ENCODE measurements at places on chromosomes 5 and 9.
A peak's percentile ranks its signal among the peaks of the same experiment; 100 is the strongest.

GRCh38 chr9:19769213-19769612, 19.6 kb downstream of the SLC24A2 start:
- no peak for DNase-seq

DNA sequence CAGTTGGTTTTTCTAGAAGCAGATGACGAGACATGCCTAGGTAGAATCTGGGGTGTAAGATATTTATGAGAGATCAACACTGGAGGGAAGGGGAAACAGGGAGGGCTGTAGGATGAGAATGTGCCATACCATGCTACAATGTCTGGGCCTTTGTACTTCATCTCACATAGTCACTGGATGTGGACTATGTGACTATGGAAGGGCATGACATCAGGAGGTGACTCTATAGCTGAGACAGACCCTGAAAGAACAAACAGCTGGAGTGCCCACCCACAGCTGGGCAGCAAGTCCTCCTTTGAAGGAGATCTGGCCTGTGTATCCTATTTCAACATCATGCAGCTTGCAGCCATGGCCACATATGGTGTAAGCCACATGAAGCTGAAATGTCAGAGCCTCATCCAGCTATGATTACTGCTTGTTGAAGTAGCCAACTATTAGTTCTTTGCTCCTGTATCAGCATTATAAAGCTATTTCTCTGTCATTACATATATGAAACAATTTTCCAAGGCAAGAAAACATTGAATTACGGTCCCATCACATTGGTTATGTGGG, 46.2 kb upstream of the KIF2A start:
- DNase-seq, result peak; percentile 34

DNA sequence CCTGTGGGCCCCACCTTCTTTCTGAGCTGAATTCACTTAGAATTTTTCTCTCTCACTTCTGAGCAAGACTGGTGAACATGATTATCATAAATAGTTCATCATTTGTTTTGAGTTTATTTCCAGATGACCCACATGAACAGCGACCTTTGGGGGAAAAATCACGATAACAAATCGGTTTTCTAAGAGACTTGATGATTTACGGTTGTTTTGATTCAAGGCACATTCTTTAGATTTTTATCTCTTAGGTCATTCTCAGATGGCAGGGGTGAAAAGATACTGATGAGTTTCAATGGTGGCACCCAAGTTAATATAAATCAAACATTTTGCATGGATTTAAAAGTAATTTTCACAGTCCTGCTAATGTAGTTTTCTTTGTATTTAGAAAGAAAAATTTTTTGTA, 95.1 kb downstream of the DMXL1 start:
- no peak for DNase-seq

DNA sequence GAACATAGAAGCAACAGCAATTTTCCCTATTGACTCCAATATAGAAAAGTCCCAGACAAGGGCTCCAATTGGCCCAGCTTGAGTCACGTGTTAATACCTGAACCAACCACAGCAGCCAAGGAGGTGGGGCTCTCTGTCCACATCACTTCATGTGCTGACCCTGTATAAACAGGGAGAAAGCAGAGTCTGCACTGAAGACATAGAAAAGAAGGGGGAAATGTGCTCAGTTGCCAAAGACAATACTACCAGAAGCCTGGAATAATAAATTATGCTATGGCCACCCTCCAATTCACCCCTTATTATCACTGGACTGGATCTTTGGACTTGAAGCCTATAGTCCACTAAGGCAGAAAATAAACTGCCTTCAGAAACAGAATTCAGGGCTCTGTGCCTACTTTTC, 275.4 kb downstream of the EPB41L4A start:
- DNase-seq, result peak; percentile 23

DNA sequence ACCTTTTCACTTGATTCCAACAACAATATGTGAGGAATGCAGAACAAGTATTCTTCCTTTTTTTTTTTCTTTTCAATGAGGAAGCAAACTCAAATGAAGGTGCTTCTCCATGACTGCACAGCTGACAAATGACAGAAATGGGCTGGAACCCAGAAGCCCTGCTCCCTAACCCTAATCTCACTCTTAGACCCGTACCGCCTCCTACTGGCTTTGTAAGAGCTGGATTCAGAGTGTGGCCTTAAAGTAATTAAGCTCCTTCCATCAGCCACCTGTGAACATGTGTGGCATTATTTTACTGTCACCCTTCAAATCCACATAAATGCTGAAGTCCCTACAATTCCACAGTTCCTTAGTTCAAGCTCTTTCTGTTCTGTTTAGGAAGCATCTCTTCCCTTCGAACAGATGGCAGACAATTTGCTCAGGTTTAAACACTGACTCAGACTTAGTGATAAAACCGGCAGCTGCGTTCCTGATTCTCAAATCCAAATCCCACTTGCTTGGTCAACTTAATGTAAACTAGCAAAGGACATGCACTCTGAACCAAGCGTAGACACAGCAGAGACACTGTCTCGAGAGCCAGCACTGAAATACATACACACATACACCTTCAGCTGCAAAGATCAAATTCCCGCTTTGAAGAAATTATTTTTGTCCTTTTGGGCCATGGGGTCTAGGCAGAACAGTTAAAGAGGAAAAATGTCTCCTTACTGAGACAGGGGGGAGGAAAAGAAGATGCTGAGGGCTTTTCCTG, 316.7 kb upstream of the TLE4 start:
- DNase-seq, result peak; percentile 50

DNA sequence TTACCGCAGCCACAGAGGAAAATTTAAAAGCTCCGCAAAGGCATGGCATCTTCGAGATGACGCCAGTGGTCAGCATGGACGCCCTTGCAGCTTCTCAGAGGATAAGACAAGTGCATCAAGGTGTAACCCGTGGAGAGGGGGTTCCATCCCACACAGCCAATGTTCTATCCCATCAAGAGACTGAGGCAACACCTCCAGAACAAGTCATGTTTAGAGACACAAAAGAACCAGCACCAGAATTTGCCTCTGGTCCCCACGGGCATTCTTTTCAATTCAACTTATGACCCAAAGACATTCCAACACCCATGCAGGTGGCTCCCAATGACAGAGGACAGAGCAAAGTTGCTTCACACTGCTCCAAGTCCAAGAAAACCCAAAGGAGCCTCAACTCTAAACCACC, 20.7 kb downstream of the ROR2 start:
- DNase-seq, result no peak

- no peak for DNase-seq
Measured at GRCh38 chr5:133744051-133744959, 132.0 kb upstream of the FSTL4 start.

- peak; percentile 87 for DNase-seq
Measured at GRCh38 chr5:57499262-57500050, 16.8 kb upstream of the ACTBL2 start.

GRCh38 chr5:142421228-142421617, 96.4 kb upstream of the SPRY4 start:
- DNase-seq, result no peak

Measured in choroid plexus epithelial cell (primary cell).